ENCODE measurements at places on chromosomes 11 and 22.

GRCh38 chr11:96015906-96016565 lies 92.1 kb upstream of the MTMR2 start:
- H3K27me3 ChIP-seq, result no peaks in the 10 kb centered on the region
- peaks cover 52% of the 10 kb centered on the region for H3K4me1 ChIP-seq
- no peak overlapping the region for H3K4me3 ChIP-seq
- DNase-seq, result peak; percentile 7
- peak overlapping the region; percentile 30 for H3K27ac ChIP-seq
- H3K36me3 ChIP-seq, result no peaks in the 10 kb centered on the region

DNA sequence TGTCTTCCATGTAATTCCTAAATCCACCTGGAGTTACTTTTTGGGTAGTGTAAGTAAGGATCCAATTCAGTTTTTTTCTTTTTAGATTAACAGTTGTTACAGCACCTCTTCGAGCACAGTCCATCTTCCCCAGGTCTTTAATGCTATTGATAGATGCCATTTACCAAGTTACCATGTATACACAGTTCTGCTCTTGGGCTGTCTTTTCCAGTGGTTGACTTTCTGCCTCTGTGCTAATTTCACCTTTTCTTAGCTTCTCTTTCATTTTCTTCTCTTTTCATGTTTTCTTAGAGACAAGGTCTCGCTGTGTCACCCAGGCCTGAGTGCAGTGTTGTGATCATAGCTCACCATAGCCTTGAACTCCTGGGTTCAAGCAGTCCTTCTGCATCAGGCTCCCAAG lies 12.0 kb downstream of the ATXN10 start:
- no peak overlapping the region for H3K4me3 ChIP-seq
- DNase-seq, result no peak
- peaks cover 21% of the 10 kb centered on the region for H3K4me1 ChIP-seq

DNA sequence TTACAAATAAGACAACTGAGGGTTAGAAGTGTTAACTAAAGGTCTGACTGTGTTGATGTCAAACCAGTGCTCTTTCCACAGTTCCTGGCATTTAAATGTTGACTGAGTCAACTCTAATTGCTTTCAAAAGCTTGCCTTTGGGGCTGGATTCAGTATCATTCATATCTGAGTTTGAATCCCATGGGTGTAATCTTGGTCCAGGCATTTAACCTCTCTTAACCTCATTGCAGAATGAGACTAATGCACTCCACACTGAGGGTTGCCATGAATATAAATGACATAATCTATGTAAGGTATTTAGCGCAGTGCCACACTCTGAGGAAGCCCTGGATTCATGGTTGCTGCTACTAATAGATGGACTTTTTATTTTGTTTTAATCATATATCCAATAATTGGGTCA lies 274.3 kb downstream of the DDX10 start:
- no peak overlapping the region for H3K27ac ChIP-seq
- peaks cover 30% of the 10 kb centered on the region for H3K36me3 ChIP-seq
- H3K4me3 ChIP-seq, result no peak overlapping the region
- H3K4me1 ChIP-seq, result no peaks in the 10 kb centered on the region

GRCh38 chr22:37880668-37881440 lies 25.2 kb upstream of the MICALL1 start:
- no peak overlapping the region for H3K27ac ChIP-seq
- H3K36me3 ChIP-seq, result peaks cover 14% of the 10 kb centered on the region
- H3K27me3 ChIP-seq, result no peaks in the 10 kb centered on the region

GRCh38 chr11:78254268-78254667 lies 65.5 kb downstream of the USP35 start:
- no peak overlapping the region for H3K4me3 ChIP-seq
- no peaks in the 10 kb centered on the region for H3K4me1 ChIP-seq
- H3K36me3 ChIP-seq, result no peaks in the 10 kb centered on the region
- peaks cover 2% of the 10 kb centered on the region for H3K27me3 ChIP-seq
- H3K27ac ChIP-seq, result no peak overlapping the region
- DNase-seq, result no peak

GRCh38 chr22:47152938-47153337 lies 390.5 kb downstream of the TBC1D22A start:
- no peak overlapping the region for H3K27ac ChIP-seq
- H3K36me3 ChIP-seq, result no peaks in the 10 kb centered on the region
- no peaks in the 10 kb centered on the region for H3K4me1 ChIP-seq
- no peak for DNase-seq
- H3K4me3 ChIP-seq, result no peak overlapping the region
- H3K27me3 ChIP-seq, result peaks cover 4% of the 10 kb centered on the region

DNA sequence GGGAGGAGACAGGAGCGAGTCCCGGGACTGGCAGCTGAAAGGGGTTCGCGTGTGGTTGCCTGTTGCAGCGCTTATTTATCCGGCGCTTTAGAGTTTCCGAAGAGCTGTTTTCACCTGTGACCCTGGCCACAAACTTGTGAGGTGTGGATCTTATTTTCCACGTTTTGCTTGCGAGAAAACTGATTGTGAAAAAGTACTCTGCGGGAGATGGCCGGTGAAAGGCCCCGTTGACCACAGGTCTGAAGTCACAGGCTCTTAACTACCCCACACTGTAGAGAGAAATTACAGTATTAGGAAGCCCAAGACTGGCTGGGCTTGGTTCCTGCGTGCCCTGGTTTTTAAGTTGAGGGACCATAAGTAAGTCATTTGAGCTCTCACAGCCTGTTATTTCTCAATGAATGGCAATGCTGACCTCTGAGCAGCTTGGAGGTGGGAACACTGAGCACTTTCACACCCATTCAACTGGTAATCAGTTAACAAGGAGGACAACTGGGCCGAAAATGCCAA lies 379 bp upstream of the RAB38 start:
- peaks cover under 1% of the 10 kb centered on the region for H3K36me3 ChIP-seq
- no peak overlapping the region for H3K27ac ChIP-seq
- peaks cover 48% of the 10 kb centered on the region for H3K4me1 ChIP-seq

DNA sequence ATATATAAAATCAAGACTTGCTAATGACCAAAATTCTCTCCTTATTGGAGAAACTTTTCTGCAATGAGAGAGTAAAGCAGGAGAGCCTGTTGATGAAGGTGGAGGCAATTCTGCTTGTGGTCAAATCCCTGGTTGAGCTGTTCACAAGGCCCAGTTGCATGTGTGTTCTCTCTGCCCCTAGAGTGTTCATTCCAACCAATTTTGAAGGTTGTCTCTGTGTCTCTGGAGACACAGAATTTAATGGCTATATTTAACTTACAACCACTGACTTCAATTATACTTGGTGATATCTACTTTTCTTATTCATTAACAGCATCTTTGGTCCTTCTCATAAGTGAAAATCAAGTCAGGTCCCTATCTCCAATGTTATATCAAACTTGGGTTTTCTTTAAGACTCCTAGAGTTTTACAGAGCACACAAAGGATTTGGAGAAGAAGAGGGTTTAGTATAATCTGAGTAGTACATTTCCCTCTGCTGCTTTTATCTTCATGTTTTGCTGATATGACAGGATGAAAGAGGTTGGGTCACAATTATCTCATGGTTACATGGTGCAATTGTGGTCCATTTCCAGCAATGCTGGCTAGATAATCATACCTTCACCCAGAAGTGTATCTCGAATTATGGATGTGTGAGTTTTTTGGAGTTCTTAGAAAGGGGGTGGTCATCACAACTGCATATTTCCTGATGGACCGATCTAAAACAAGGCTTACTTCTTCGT lies 4.0 kb downstream of the OOSP4A start:
- no peaks in the 10 kb centered on the region for H3K4me1 ChIP-seq
- no peak overlapping the region for H3K4me3 ChIP-seq
- DNase-seq, result no peak
